ENCODE measurements at places on chromosomes 2 and 18. TPM values are rescaled to one million over a fixed set of nuclear protein-coding genes. Genes with fewer than 3 reads are reported as not detected.

Gene RUFY4
- not detected for total RNA-seq

Gene EML6
- total RNA-seq, result 3.7 TPM

Gene SERPINB11
- total RNA-seq, result not detected

DNA sequence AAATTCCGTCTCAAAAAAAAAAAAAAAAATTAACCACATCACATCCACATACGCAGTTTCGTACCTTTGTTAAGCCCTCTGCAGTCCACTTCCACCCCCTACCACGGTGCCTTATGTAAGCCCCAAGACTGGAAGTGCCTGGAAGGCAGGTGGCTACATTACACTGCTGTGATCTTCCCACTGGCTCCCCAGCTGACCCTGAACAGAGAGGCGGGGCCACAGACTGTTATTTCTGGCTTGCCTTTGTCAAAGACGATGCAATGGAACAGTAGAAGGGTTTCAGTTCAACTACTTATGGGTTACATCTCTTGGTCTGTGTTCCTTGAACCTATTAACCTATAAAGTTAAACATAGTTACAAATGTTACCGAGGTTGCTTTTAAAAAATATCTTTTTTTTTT, 15.7 kb upstream of the COX7A2L start:
- no peaks in the 10 kb centered on the region for H3K27me3 ChIP-seq
- no peaks in the 10 kb centered on the region for H3K36me3 ChIP-seq
- H3K4me3 ChIP-seq, result no peak overlapping the region
- DNase-seq, result no peak
- H3K4me1 ChIP-seq, result no peaks in the 10 kb centered on the region

DNA sequence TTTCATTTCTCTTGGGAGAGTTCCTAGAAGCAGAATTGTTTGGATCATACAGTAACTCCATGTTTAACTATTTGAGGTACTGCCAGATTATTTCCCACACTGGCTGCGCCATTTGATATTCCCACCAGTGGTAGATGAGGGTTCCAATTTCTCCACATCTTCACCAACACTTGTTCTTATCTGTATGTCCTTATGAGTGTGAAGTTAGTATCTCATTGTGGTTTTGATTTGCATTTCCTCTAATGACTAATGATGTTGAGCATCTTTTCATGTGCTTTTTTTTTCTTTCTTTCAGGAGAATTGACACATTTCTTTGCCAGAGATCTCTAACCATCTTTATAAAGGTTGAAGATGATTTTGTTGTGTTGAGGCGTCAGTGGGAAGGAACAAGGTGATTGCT, 4.1 kb upstream of the MGAT5 start:
- H3K36me3 ChIP-seq, result no peaks in the 10 kb centered on the region
- DNase-seq, result no peak
- no peak overlapping the region for H3K4me3 ChIP-seq
- no peaks in the 10 kb centered on the region for H3K4me1 ChIP-seq
- H3K27ac ChIP-seq, result no peak overlapping the region

DNA sequence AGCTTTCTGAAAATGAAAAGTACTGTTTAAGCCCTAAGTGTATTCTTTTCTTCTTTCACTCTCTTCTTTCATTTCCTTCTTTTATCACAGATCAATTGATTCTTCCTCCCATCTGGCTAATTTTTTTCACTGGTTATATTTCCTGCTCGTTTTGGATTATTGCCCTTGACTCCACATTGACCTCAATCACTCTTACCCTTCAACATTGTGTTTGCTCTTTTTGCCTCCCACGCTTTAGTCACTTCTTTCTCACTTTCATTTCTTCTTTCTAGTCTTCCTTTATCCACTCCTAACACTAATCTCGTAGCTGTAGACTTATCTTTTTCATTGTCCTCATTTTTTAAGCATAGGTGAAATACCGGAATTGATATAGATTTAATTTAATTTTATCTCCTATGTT, 320.3 kb upstream of the VRK2 start:
- no peaks in the 10 kb centered on the region for H3K4me1 ChIP-seq
- DNase-seq, result no peak
- H3K27ac ChIP-seq, result no peak overlapping the region
- no peaks in the 10 kb centered on the region for H3K27me3 ChIP-seq
- no peak overlapping the region for H3K4me3 ChIP-seq

- no peaks in the 10 kb centered on the region for H3K4me1 ChIP-seq
- H3K4me3 ChIP-seq, result no peak overlapping the region
- H3K36me3 ChIP-seq, result no peaks in the 10 kb centered on the region
- no peak overlapping the region for H3K27ac ChIP-seq
Observed at GRCh38 chr2:226508683-226509082, 290.9 kb downstream of the IRS1 start.

DNA sequence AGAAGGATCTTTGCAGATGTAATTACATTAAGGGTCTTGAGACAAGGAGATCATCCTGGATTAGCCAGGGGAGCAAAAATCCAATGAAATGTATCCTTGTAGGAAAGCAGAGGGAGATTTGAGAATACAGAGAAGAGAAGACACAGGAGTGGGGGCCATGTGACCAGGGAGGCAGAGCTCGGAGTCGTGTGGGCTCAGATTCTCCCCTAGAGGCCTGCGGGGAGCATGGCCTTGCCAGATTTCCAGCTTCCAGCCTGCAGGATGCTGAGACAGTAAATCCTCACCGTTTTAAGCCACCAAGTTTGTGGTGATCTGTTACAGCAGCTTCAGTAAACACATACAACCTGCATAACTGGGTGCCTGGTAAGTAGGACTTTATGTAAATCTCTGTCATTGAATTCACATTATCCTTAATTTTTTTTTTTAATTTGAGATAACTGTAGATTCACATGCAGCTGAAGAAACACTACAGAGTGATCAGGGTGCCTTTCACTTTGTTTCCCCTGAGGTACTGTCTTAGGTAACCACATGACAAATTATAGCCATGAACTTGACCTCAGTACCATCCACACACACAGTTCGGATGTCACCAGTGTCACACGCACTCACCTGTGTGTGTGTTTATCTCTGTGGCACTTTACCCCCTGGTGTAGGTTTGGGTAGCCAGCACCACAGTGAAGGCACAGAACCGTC, 138.4 kb upstream of the HDAC4 start:
- H3K36me3 ChIP-seq, result no peaks in the 10 kb centered on the region
- H3K4me1 ChIP-seq, result no peaks in the 10 kb centered on the region
- H3K4me3 ChIP-seq, result no peak overlapping the region
- no peak overlapping the region for H3K27ac ChIP-seq

DNA sequence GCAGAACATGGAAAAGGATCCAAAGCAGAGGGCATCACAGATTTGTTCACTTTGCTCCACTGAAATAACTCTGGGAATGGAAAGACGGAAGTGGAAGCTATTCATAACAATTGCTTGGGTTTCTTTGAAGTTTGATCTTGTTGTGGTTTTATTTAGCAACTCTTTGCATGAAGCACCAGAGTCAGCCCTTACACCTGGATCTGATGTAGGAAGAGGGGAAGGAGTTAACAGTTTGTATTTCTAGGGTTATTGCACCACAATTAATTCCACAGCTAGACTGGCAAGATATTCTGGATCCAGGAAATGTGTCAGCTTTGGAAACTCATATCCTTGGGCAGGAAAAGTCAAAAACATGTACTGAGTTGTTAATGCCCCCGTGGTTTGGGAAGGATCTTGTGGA, 1143.4 kb downstream of the CNTNAP5 start:
- no peaks in the 10 kb centered on the region for H3K36me3 ChIP-seq
- no peaks in the 10 kb centered on the region for H3K27me3 ChIP-seq
- no peak overlapping the region for H3K4me3 ChIP-seq
- no peak overlapping the region for H3K27ac ChIP-seq

DNA sequence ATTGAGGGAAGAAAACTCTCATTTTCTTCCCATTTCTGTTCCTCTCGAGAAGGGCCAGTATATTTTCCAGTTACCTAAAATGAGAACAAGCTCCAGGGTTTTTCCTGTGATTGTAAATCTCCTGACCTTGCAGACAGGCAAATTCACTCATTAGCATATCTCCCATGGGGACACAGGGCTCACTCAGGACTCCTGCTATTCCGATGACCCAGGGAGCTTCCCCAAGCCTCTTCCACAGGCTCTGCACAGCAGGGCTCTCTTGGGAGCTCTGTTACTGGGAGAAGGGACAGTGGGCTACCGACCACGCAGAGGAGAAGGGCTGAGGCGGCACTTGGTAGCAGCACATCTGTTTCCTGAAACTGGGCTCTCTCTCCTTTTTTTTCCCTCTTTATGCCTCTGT, 135.2 kb upstream of the CAPN13 start:
- no peaks in the 10 kb centered on the region for H3K27me3 ChIP-seq
- H3K4me3 ChIP-seq, result no peak overlapping the region
- no peak for DNase-seq
